EL (cell line): ENCODE measurements at places on chromosomes 7 and 10.

- no peak for DNase-seq
Observed at GRCh38 chr7:13992596-13992964, 3.1 kb upstream of the ETV1 start.

DNA sequence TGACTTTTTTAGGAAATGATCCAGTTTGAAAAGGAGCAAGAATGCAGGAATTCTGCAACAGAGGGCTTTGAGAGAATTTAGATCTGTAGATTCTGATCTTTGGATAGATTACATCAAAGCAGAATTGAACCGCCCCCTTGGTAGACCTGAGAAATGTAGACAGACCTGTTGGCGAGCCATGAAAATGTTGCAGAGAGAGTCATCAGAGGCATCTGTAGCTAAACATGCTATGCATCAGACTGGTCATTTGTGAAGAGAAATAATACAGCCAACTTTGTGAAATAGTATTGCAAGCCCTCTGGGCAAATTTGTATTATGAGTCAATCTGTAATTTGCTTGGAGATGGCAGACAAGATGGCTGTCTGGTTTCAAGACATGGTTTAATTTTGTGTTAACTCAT is 4.3 kb upstream of the C1GALT1 start:
- peak; percentile 50 for DNase-seq

- no peak for DNase-seq
Observed at GRCh38 chr7:107370816-107371215, 99.0 kb upstream of the GPR22 start.

- DNase-seq = peak; percentile 17
Observed at GRCh38 chr7:37052705-37053104, 328.4 kb upstream of the AOAH start.

DNA sequence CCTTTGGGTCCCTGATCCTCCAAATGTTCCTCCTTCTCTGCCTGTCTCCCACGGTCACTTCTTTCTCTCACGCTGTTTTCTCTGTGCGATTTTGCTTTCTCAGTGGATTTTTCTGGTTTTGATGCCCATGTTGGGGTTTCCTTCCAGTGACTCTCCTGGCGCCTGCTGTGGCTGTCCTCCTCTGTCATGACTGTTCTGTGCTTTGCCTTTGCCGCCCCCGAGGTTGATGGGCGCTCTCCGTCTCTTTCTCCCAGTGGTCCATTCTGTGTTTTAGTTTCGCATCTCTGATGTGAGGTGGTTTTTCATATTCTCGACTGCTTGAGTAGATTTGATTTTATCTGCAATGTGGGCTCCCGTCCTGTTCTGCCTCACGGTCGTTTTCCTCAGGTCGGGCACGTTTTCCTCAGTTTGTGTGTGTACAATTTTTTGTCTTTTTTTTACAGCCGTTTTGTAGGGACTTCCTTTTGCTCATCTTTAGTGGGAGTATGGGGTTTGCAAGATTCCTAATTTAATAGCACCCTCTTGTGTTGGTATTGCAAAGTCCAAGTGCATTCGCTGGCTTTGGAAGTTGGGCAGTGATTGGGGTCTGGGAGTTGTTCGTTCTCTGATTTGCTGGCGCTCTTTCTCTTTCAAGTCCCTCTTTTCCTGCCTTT is 100.0 kb downstream of the INPP5A start:
- peak; percentile 72 for DNase-seq
